ENCODE measurements at places on chromosomes 5 and 9. TPM values are rescaled to one million over a fixed set of nuclear protein-coding genes. Genes with fewer than 3 reads are reported as not detected.

The PFN3 gene
- not detected for total RNA-seq

DNA sequence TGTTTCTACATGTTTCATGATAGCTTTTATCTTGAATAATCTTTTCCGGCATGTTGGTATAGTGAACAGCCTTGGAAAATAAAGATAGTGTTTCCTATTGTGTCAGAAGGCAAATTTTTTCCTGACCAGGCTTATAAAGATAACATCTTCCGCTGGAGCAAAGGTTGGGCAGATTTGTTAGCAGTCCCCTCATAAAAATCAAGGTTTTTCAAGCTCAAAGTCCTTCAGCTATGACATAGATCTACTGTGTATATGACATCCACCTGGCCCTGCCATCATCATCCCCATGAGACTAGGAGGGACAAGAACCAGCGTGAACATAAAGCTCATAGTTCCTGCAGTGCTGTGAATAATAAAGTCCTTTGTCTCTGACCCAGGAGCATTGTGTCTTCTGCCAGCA lies 30.4 kb upstream of the OTULINL start:
- no peaks in the 10 kb centered on the region for H3K36me3 ChIP-seq
- H3K27ac ChIP-seq = no peak overlapping the region
- H3K4me1 ChIP-seq = no peaks in the 10 kb centered on the region
- no peak for DNase-seq
- no peak overlapping the region for H3K4me3 ChIP-seq
- peaks cover 48% of the 10 kb centered on the region for H3K27me3 ChIP-seq

The HCN1 gene
- not detected for total RNA-seq

- no peak overlapping the region for H3K4me3 ChIP-seq
- H3K4me1 ChIP-seq = no peaks in the 10 kb centered on the region
- no peak overlapping the region for H3K27ac ChIP-seq
- H3K27me3 ChIP-seq = no peaks in the 10 kb centered on the region
Observed at GRCh38 chr5:155767470-155767869, 559.5 kb upstream of the SGCD start.

DNA sequence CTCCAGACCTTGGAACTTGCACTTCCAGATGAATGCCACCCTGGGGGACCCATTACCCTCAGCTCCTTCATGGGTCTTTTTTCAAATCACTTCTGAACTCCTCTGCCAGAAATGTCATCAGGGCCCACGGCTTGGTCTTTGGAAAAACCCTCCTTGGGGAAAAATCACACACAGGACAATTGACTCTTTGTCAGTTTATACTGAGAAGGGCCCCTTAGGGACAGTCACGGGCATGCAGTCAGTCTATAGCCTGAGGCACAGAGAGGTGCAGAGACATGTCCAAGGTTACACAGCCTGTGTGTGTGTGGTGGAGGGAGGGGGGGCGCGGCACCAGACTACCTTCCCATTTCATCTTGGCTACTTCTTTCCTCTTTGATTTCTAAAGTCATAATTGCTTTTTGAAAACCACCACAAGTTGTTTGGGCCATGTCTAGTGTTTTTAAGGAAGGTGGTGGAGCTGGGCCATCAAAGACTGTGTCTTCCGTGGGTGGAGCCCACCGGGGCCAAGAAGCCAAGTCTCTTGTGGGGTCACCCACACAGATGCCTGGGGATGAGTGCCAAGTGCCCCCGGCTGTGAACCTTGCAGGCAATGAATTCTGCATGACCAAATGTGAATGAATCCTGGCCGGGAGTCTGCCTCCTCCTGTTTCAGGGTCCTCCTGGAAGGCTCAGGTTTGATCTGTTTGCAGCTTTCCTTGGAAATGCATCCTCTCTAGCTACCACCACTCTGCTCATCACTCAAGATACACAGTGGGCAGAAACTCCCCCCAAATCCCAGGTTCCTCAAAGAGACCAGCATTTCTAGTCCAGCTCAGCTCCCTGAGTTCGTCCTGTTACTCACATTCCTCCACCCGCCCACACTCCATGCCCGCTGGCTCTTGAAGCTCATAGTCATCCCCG lies 200.1 kb upstream of the TBC1D2 start:
- peak; percentile 58 for DNase-seq
- H3K4me1 ChIP-seq = peaks cover 59% of the 10 kb centered on the region
- no peaks in the 10 kb centered on the region for H3K27me3 ChIP-seq
- peak overlapping the region; percentile 23 for H3K27ac ChIP-seq
- peaks cover 14% of the 10 kb centered on the region for H3K36me3 ChIP-seq

- H3K27ac ChIP-seq = no peak overlapping the region
- no peaks in the 10 kb centered on the region for H3K27me3 ChIP-seq
- DNase-seq = no peak
- no peaks in the 10 kb centered on the region for H3K36me3 ChIP-seq
- no peak overlapping the region for H3K4me3 ChIP-seq
- H3K4me1 ChIP-seq = no peaks in the 10 kb centered on the region
Observed at GRCh38 chr5:160846642-160847041, 5.4 kb downstream of the ATP10B start.

DNA sequence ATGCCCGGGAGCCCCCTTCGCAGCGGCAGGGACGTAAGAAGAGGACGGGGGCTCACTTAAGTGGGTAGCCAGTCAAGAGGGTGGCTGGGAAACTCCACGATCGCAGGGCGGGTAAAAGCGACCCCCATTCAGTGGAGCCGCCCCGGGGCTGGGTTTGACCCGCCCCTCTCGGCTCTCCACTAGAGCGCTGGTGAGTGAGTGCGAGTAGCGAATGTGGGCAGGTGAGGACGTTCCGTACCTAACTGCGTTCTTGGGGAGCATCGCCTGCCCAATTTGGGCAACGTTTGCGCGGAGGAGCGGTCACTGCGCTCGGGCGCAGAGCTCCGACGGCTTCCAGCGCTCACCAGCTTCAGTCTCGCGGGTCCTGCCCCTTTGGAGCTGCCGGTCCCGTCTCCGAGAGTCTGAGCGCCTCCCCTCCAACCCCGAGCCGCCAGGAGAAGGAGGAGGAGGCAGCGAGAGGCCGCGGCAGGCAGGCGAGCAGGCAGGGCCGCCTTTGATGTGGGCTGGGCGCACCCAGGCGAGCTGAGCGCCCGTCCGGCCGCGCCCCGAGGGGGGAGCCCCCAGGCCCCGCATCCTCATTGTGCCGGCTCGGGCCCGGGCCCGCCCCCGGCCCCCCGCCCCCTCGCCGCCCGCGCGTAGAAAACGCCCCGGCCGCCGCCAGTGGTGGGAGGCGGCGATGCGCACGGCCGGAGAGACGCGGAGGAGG lies at the start of gene FGF18:
Gene FGF18, plus strand, starts transcription at position 666 of the 706 bp plus-strand sequence. CDS start 553 bp downstream, outside the sequence.
- peak; percentile 54 for DNase-seq
- H3K36me3 ChIP-seq = no peaks in the 10 kb centered on the region
- H3K27ac ChIP-seq = no peak within 1 kb of the TSS
- peaks cover 2% of the 10 kb centered on the region for H3K27me3 ChIP-seq

The FAM193B gene
- total RNA-seq = 23.7 TPM

DNA sequence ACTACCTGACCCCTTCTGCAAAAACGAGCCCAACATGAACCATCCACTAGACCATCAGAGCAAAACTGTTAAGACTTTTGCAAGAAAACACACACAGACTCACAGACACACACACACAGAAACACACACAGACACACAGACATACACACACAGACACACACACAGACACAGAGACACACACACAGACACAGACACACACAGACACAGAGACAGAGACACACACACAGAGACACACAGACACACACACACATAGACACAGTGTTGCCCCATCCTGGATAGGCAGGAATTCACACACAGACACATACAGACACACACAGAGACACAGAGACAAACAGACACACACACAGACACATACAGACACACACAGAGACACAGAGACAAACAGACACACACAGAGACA lies 52.5 kb downstream of the NACC2 start:
- no peaks in the 10 kb centered on the region for H3K27me3 ChIP-seq
- no peak overlapping the region for H3K27ac ChIP-seq
- H3K4me3 ChIP-seq = no peak overlapping the region
- peaks cover 31% of the 10 kb centered on the region for H3K36me3 ChIP-seq
- DNase-seq = no peak

- DNase-seq = no peak
- peaks cover 2% of the 10 kb centered on the region for H3K27me3 ChIP-seq
- no peak overlapping the region for H3K4me3 ChIP-seq
- no peak overlapping the region for H3K27ac ChIP-seq
Observed at GRCh38 chr5:22541037-22541436, 312.1 kb downstream of the CDH12 start.

The FOXD1 gene
- 45.9 TPM for total RNA-seq

DNA sequence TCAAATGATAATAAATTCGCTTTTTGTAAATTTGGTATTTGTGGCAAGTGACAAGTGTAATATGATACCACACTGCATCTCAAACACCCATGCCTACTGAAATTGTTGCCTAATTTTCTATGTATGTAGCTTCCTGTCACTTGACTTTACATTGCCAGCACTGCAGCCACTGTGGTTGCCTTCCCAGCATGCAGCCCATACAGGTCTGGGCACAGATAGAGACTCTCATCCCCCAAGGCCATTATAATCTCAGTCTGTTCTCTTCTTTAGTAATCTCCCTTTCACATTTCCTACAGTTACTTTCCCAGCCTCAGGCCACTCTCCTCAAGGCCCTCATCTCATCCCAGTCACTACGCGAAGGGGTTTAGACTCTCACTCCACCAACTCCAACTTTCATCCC lies 1200.6 kb downstream of the PTPRD start:
- no peak overlapping the region for H3K4me3 ChIP-seq
- no peaks in the 10 kb centered on the region for H3K4me1 ChIP-seq
- H3K36me3 ChIP-seq = no peaks in the 10 kb centered on the region
- DNase-seq = no peak
- H3K27ac ChIP-seq = no peak overlapping the region

DNA sequence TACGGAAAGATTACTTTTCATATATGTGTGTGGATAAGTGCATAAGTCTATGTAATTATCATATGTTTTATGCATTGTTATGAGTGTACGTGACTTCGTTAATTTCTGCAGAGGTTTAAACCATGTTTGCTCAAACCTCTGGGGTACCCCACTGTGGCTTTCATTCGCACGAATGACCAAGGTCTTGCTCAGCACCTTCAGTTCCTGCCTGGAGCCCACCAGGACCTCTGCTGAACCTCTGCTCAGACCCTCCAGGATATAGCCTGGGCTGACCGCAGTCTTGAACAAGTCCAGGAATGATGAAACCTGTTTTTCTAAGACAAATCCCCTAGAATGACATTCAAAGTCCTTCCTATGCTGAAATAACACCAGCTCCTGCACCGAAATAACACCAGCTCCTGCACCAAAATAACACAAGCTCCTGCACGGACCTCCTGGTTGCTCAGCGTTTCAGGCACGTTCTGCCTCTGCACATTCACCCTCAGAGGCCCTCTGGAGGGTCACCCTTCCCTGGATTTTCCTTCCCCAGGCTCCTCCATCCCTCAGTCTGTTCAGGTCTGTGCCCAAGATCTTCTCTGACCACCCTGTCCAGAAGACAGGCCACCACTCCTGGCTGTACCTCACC lies 99.7 kb upstream of the BOD1 start:
- H3K4me1 ChIP-seq = peaks cover 32% of the 10 kb centered on the region
- H3K36me3 ChIP-seq = no peaks in the 10 kb centered on the region
- no peak overlapping the region for H3K27ac ChIP-seq
- H3K4me3 ChIP-seq = no peak overlapping the region
- H3K27me3 ChIP-seq = no peaks in the 10 kb centered on the region

The GLRA1 gene
- not detected for total RNA-seq

GRCh38 chr5:80348171-80348570 lies 28.4 kb downstream of the SPZ1 start:
- no peaks in the 10 kb centered on the region for H3K36me3 ChIP-seq
- no peaks in the 10 kb centered on the region for H3K4me1 ChIP-seq
- H3K27ac ChIP-seq = no peak overlapping the region
- H3K4me3 ChIP-seq = no peak overlapping the region

- H3K36me3 ChIP-seq = peaks cover 39% of the 10 kb centered on the region
- peaks cover 19% of the 10 kb centered on the region for H3K4me1 ChIP-seq
- H3K27me3 ChIP-seq = no peaks in the 10 kb centered on the region
- DNase-seq = no peak
- H3K27ac ChIP-seq = peak overlapping the region; percentile 98
Observed at GRCh38 chr5:6378766-6379103, 388 bp upstream of the MED10 start.

DNA sequence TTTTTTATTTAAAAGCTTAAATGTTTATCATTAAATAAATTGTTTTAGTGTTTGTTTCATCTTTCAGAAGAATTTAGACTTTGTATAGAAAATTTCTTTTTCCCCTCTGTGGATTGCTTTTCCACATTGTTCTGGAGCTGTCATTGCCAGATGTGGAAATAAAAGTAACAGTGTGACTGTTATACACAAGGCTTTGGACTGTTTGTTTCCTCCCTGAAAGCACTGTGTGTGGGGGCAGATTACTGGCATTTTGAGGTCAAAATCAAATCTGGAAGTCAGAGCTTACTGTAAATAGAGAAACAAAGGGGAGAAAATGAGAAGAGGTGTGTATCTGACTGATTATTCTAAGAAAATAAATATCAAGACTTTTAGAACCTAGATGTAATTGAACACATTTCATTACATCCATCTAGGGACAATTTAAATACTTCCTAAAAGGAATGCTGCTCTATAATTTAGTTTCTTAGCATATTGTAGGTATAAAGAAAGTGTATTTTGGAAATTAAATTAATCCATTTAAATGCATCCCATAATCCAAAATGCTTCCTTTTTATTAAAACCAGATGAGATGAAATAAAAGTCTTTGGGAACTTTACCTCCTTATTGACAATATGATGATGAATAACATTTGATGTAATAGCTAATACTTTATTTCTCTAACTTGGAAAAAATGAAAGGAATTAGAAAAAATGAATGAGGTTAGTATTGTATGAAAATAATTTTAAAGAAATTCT lies 51.9 kb downstream of the ERCC6L2 start:
- H3K27me3 ChIP-seq = no peaks in the 10 kb centered on the region
- no peak overlapping the region for H3K27ac ChIP-seq
- H3K36me3 ChIP-seq = peaks cover 35% of the 10 kb centered on the region

DNA sequence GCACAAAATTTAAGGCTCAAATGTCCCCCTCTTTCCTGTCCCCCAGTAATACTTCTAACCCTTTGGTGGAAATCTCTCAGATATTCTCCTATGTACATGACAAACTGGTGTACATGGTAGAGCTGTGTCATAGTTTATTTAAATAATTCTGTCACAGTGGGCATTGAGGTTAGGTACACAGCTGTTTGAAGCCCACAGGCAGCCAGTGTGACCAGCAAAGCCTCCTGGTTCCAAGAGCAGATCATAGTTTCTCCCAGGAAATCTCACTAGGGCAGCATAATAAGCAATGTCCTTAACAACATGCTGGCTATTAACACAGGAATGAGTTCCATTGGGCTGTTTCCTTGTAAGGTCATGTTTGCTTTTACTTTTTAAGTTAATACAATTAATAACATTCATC lies 63.9 kb downstream of the NDST1 start:
- no peaks in the 10 kb centered on the region for H3K36me3 ChIP-seq
- H3K4me3 ChIP-seq = no peak overlapping the region
- H3K4me1 ChIP-seq = peaks cover 16% of the 10 kb centered on the region
- DNase-seq = no peak

DNA sequence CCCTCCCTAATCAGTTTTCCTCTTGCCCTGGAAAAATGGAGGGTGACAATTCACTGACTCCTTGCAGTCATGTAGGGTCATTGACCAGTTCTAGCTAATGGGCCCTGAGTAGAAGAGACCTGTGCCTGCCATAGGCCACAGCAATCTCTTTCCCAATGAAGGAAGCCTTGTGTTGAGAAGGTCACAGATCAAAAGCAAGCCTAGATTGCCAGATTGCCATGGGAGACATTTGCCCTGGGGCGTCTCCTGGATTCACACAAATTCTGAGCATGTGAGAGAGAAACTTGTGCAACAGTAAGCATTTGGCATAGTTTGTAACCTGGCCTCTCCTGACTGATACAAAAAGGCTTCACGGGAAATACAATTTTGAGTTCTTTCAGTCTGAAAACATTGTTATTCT lies 148.0 kb downstream of the NUDT12 start:
- peaks cover 24% of the 10 kb centered on the region for H3K4me1 ChIP-seq
- H3K27ac ChIP-seq = no peak overlapping the region
- H3K27me3 ChIP-seq = no peaks in the 10 kb centered on the region
- no peak overlapping the region for H3K4me3 ChIP-seq
- H3K36me3 ChIP-seq = no peaks in the 10 kb centered on the region
- no peak for DNase-seq
